ENCODE measurements at places on chromosomes 1 and 21.
A peak's percentile ranks its signal among the peaks of the same experiment; 100 is the strongest.

GRCh38 chr21:25234857-25235801 is 372.2 kb downstream of the MRPL39 start:
- no peak for DNase-seq

GRCh38 chr1:161702250-161702649 is 4.8 kb upstream of the FCRLA start:
- DNase-seq: no peak

- no peak for DNase-seq
Measured at GRCh38 chr1:153795330-153795837, 20.2 kb downstream of the SLC27A3 start.

DNA sequence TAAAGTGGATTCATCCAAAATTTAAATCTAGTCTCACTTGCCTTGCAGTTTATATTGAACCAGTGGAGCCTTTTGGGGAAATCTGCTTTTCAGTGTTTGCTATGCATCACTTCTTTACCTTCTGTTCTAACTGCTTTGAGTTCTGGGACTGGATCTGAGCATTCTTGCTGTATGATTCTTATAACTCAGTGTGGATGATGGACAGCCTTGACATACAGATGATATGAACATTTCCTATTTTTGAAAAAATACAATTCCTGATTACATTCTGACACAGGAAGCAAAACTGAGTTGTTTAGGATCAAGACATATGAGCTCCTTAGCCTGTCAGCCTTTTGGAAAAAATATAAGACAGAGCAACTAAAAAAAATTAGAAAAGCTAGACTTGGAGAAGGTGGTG is 115.2 kb downstream of the DISP1 start:
- no peak for DNase-seq

GRCh38 chr1:194300340-194300739 is 1113.9 kb upstream of the B3GALT2 start:
- DNase-seq: no peak

GRCh38 chr1:41980827-41981653 is 62.3 kb upstream of the HIVEP3 start:
- DNase-seq: no peak

DNA sequence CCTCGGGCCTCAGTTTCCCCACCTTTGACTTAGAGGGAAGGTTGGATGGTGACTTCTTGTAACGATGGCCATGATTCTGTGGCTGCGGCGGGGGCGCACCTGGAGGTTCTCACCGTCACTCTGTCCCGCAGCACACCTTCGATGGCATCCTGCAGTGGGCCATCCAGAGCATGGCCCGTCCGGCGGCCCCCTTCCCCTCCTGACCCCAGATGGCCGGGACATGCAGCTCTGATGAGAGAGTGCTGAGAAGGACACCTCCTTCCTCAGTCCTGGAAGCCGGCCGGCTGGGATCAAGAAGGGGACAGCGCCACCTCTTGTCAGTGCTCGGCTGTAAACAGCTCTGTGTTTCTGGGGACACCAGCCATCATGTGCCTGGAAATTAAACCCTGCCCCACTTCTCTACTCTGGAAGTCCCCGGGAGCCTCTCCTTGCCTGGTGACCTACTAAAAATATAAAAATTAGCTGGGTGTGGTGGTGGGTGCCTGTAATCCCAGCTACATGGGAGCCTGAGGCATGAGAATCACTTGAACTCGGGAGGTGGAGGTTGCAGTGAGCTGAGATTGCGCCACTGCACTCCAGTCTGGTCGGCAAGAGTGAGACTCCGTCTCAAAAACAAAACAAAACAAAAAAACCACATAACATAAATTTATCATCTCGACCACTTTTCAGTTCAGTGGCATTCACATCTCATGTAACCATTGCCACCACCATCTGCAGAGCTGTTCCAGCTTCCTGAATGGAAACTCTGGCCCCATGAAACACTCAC is 2.1 kb upstream of the PFKL start:
- no peak for DNase-seq

DNA sequence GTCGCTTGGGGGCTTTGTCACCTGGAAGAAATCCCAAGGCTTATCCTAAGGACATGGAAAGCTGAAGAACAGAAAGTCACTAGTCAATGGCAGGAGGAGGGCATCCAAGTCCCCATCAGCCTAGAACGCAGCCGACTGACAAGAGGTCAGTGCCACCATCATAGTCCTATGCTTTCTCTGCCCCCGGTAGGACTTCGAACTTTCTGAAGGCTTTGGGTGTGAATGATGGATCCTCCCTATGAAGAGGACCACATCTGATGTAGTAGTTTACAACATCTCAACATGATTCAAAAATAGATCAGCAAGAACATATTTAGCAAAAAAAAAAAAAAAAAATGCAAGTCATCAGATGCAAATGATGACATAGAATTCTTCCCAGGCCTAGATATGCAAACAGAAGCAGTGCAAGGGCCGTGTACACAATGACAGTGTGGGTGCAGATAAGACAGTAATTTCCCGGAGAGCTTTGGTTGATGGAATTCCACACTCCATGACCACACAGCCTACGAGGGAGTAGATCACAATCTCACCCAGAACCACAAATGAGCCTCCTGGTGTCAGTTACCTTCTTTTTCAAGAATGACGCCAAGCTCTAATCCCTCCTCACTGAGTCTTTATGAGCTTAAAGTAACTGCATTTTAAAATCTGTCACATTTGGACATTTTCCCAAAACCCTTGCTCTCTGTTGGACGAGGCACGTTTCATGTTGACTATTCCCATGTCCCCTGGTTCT is 88.2 kb downstream of the PSMG1 start:
- no peak for DNase-seq

GRCh38 chr1:243354511-243355153 is 98.8 kb downstream of the SDCCAG8 start:
- no peak for DNase-seq

- no peak for DNase-seq
Measured at GRCh38 chr21:42509244-42509643, 4.4 kb upstream of the SLC37A1 start.

GRCh38 chr1:162385280-162385623 is 3.7 kb downstream of the C1orf226 start:
- DNase-seq: no peak

DNA sequence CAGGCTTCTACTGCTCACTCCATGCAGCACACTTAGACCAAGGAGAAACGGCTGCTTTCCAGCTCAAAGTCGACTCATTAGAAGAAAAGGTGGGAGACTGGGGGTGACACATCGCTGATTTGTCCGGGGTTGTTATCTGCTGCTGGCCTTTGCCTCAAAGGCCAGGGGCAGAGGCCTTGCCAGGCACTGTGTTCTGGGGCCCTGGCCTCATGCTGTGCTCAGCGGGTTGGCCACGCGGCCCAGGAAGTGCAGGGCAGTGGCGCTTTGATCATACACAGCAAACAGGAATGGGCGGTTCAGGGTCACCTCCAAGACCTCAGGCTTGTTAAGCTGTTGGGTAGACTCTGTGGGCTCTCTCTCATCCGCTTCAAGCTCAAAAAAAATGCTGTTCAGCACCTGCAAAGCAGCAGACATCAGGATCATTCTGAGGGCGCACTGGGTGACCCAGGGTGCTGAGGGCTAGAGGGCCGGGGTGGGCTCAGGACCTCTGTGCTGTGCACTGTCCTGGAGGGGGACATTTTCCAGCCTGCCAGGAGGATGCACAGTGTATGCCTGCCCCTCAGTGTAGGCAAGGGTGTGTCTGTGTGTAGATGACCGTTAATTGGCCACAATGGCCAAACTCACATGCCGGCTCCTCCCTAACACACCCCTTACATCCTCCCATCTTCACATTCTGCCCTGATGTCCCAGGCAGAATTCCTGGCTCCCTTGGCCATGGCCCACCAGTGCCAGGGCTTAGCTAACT is 10.8 kb downstream of the AGT start:
- DNase-seq: no peak

GRCh38 chr1:194705123-194705854 is 1518.9 kb upstream of the B3GALT2 start:
- DNase-seq: no peak

DNA sequence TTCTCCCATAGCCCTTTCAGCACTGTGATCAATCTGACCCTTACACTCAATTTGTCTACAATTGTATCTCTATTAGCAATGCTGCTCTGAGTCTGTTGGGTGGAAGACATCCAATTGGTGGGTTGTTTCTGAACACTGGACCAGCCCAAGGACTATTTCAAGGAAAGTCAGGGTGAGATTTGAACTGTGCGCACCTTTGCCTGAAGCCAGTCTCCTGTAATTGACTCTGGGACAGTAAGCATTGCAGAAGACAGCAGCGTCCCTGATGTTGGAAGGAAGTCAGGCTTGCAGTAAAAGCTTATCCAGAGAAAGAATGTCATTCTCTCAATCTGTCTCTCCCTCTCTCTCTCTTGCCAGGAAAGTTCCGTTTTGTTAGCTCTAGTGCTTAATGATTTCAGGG is 233.9 kb downstream of the KIF26B start:
- no peak for DNase-seq

DNA sequence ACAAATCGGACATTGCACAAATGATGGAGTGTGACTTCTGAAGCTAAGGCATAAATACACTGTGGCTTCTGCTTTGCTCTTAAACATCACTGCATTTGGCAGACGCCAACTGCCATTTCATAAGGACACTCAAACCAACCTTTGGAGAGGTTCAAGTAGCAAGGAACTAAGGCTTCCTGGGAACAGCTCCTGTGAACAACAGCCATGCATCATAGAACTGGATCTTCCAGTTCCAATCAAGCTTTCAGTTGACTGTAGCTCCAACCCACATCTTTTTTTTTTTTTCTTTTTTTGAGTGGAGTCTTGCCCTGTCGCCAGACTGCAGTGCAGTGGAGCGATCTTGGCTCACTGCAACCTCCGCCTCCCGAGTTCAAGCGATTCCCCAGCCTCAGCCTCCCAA is 10.7 kb upstream of the HUNK start:
- no peak for DNase-seq

DNA sequence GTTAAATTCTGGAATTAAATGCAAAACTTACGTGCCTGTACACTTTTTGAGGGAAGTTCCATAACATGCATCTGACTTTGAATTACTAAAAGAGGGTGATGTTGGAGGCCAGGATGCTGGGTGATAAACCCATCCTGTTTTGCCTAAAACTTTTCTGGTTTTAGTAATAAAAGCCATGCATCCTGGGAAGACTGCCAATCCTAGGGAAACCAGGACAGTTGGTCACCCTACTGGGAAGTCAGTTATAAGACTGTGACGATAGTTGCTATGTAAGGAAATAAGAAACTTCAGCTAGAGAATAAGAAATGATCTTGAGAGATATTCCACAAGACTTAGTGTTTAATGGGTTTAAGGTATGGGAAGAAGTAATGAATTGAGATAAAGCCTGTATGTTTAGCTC is 336.6 kb upstream of the LYPLAL1 start:
- no peak for DNase-seq

GRCh38 chr1:110786802-110787327 is 86.1 kb upstream of the CD53 start:
- DNase-seq: no peak

GRCh38 chr1:229164836-229165735 is 105.8 kb upstream of the RAB4A start:
- no peak for DNase-seq

DNA sequence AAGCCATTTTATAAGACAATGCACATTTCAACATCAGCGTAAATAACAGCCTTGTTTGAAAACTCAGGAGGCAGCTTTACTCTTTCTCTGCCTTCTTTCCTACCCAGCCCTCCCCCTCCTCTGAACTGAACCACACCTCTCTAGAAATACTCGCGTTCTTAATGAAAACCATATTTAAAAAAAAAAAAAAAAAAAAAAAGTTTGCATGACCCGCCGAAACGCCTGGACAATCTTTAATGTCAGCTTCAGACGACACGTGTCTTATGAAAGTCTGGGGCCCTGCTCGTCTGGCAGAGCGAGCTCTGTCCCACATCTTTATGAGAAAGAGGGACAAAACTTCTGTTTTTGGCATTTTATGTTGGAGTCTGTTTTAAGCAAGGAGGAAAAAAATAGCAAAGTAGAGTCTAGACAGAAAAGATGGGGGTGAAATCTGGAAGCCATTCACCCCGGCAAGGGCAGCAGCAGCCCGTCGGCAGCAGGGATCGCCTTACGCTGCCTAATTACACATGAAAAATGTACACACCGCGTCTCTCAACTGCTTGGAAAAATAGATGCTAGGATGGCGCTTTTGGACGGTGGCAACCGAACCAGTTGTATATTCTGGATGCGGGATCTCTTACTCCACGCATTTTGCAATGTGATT is 130.4 kb upstream of the ETS2 start:
- DNase-seq: no peak

DNA sequence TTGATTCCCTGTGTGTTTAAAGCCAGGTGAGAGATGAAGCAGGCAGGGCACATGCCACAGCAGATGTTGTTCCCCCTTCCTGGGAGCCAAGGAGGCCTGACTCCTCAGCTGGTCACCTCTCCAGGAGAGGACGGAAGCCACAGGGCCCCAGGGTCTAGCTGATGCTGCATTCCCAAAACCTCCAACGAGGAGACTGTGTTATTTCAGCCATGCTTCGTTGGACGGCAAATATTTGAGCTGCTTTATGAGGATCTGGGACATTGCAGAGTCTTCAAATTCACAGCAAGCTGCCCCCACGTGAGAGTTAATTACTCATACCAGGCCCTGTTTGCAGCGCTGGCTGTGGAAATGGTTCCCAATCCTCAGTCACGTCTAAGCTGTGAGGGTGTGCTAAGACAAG is 85.3 kb downstream of the CDC7 start:
- DNase-seq: no peak

DNA sequence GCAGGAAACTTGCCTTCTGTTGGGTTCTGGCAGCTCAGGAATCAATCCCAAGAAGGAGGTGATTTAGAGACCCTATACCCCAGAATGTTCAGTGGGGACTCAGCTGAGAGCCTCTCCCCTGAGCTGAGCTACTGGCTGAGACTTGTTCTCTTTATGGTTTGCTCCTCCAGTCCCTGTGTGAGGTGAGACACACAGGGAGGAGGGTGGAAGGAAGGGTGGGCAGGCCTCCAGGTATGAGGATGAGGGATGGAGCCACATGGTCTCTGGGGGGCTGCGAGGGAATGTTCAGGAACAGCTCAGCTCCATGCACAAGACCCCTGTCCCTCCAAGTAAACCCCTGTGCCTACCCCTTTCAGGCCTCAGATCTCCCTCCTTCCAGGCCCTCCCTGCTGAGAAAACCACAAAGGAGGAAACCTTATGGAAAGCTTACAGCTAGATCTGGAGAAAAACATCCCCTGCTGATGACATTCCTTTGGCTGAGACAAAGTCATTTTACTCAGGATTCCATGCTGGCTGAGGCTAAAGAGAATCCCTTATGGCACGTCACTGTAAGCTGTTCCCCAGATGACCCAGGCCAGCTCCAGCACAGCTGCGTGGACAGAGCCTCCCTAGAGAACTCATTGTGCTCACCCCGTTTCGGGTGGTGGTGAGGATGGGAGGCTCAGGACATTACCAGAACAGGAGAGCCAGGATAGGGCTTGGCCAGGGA is 91.5 kb upstream of the IPO9 start:
- DNase-seq: no peak

- DNase-seq: no peak
Measured at GRCh38 chr1:223621312-223621734, 44.2 kb downstream of the CAPN8 start.

GRCh38 chr1:203278082-203278884 is 27.0 kb upstream of the BTG2 start:
- peak; percentile 16 for DNase-seq
